T-helper 22 cell (primary cell): ENCODE measurements at places on chromosomes 12 and 14.
A peak's percentile ranks its signal among the peaks of the same experiment; 100 is the strongest.

DNA sequence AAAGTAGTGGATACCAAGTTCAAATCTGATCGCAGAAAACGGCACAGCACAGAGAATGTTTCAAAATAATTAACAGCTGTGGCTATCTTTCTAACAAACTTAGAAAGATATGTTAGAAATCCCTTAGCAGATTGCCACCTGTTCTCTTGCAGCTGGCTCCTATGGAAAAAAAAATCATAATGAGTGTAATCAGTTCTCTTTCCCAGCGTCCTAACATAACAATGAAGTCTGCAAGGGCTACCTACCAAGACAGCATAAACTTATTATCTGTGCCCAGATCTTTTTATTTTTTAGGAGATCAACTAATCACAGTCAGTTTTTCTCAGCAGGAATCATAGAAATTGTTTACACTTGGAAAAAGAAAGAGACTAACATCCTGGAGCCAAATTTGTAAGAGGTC, 358.6 kb upstream of the FOXG1 start:
- no peak for DNase-seq

- no peak for DNase-seq
These were observed 69.0 kb downstream of the DENND5B start for GRCh38 chr12:31521964-31522363.

DNA sequence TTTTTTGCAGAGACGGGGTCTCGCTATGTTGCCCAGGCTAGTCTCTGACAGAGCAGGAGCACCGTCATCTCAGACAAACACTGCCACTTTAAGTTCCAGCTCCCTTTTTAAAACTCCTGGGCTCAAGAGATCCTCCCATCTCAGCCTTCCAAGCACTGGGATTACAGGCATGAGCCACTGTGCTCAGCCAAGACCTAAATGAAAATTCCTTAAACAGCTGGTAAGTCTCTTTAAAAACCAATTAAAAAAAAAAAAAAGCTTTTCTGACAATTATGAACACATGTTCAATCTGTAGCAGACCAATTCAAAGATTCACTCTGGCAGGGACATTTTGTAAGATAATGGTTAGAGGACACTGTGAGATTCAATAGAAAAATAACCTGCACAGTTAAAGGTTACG, 77.8 kb downstream of the HECTD4 start:
- DNase-seq, result no peak

DNA sequence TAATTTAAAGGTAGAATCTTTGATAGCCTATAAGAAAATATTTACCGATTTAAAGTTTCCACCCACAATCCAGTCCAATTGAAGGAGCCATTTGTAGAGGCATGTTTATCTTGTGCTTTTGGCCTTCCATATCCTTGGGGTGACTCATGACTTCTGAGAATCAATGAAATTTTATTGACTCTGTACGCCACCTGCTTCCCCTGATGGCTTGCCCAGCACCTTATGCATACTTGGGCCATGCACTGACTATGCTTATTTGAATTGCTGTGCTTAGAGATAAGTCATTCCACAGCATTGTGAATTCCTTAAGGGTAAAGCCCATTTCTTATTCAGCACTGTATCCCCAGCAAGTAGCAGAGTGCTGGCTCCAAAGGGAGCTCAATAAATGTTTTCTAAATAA, 954.8 kb upstream of the SEL1L start:
- no peak for DNase-seq

DNA sequence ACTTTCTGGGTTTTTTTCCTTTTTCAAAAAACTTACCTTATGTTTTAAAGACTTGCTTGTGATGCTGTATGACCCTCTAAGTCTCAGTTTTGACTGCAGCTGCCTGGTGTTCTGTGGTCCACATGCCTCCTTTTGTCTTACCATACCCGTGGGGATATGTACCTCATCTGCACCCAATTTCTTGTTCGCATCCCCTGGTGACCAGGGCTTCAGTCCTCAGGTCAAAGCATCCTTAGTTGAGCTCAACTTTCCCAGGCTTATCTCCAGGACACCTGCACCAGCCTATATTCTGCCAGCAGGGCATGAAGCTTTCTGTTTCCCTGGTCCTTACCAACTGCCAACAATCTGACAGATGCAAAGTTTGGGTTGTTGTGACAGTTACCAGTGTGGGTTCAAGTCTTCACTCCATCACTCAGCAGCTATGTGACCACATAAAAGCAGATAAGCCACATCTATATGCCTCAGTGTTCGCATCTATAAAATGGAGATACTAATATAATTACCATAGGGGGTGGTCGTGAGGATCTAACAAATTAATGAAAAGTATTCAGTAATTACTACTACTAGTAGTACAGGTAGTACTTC, 94.0 kb downstream of the NTF3 start:
- DNase-seq, result no peak

- DNase-seq, result no peak
These were observed 181.5 kb downstream of the VRK1 start for GRCh38 chr14:96978525-96979272.

DNA sequence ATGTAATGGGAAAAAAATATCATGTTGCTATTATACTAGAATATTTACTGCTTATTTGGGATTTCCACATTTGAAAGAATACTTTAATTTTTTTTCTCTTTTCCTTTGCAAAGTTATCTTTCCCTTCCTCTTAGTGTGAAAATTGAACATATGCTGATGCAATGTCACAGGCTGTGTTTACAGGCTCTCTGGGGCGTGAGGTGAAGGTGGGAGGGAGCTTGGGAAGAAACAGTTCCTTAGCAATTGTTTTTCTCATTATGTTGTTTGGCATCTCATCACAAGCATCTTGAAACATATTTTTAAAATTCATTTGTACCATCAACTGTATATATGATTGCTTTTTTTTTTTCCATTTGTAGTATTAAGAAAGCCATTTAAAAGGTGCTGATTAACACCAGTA, 47.9 kb upstream of the NAV3 start:
- DNase-seq, result no peak

- no peak for DNase-seq
These were observed 281.1 kb upstream of the NAV3 start for GRCh38 chr12:77549383-77550128.

GRCh38 chr12:13981296-13981962, at the start of gene GRIN2B:
GRIN2B (minus strand) TSS chr12:13981602; CDS start chr12:13866208, 115,394 bp downstream.
- no peak for DNase-seq

- no peak for DNase-seq
These were observed 13.7 kb downstream of the COA8 start for GRCh38 chr14:103576371-103577024.

DNA sequence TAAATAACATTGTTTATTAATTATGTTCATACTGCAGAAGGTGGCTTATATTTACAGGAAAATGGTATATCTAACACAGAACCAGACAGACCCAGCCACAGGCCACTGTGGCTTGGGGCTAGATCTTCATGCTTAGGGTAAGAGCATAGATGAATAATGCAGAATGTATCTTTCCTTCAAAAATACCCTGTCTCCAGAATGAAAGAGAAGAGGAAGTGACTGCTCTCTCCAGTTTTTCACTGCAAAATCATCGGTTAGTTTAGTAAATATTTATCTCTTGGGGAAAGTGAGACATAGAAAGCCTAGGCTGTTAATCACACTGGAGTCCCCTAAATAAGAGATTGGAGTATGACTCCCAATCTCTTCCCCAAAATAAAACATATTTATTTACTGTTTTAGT, 453.7 kb downstream of the NAV3 start:
- DNase-seq, result no peak

- no peak for DNase-seq
These were observed 38.9 kb downstream of the RASSF8 start for GRCh38 chr12:25997201-25997963.

DNA sequence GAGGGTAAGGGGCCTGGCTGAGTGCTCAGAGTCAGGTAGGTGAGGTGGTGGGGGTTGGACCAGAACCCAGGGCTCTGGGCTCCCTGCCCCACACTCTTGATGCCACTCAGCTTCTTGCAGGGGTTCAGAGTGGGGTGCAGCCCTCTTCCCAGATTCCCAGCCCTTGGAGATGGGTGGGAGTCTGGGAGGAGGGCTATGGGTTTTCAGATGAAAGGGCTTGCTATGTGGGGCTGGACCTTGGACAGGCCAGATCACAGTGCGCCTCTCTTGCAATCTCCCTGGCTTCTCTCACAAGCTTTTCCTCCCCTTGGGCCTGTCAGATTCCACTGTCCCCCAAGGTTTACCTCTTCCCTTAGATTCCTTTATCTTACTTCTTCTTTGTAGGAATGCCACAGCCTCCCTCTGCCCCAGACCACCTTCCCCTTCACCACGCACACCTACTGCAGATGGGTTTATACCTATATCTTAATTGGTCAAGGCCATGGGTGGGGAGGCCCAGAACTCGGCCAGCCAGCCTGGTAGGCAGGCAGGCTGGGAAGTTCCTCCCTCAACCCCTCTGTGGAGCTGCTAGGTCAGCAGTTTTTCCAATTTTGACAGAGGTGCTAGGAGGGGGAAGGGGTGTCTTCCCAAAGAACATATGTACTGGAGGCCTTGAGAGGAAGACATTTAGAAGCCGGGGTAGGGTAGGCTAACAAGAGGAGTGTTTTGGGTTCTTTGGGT, 1.4 kb downstream of the NYNRIN start:
- DNase-seq, result no peak

DNA sequence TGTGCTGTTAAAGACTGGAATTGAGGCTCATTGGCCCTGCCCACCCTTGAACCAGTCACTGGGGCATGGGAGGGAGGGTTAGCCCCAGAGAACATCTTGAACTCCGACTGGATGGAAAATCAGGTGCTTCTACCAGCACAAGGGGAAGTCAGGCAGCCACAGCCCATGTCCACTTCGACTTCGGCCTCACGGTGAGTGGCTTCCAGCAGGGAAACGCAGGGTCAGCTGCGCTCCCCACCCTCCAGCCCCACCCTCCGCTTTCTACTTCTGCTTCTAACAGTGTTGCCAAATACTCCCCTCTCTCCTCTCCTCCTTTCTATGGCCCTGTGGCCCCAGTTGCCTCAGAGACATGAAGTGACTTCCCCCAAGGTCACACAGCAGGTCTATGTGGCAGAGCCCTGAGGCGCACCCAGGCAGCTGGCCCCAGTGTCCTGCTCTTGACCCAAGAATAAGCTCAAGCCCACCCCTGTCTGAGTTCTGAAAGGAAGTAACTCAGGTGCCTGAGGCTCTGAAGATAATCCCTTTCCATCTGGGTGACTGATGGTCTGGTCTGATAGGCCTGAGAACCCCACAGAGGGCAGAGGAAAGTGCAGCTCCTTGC, 11.9 kb upstream of the SH2B3 start:
- no peak for DNase-seq

- no peak for DNase-seq
These were observed 6.0 kb downstream of the GAPDH start for GRCh38 chr12:6540181-6540877.

- no peak for DNase-seq
These were observed 42.1 kb downstream of the DCAF4 start for GRCh38 chr14:72968316-72968715.

GRCh38 chr12:112233242-112233641, 107.9 kb downstream of the TRAFD1 start:
- DNase-seq, result no peak

DNA sequence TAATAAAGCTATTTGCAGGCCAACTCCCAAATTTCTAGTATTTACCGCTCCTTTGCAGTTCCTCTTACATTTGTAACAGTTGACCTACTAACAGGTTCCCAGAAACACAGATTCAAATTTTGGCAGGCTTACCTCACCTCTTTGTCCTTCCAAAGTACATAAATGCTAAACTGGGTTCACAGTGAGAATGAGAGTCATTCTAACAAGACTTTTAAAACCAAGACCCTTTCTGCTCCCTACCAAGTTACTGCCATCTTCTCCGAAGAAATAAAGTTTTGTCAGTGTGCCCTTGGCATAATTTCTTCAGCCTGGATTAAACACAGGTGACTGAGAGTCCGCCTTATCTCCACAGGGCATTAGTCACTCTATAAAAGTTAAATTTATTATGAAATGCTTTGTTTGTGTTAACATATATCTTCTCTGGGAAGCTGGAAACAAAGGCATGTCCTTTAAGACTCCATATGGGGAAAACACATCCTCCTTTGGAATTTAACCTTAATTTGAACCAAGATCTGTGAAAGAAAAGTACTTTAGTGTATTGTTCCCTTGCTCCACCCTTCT, 28.2 kb downstream of the FOXA1 start:
- no peak for DNase-seq

- DNase-seq, result no peak
These were observed 82.2 kb downstream of the ADCK1 start for GRCh38 chr14:77882098-77882497.

- no peak for DNase-seq
These were observed 2.3 kb downstream of the ARF3 start for GRCh38 chr12:48954841-48955501.

- DNase-seq, result peak; percentile 67
These were observed 643 bp downstream of the ZFC3H1 start for GRCh38 chr12:71662849-71663560.

DNA sequence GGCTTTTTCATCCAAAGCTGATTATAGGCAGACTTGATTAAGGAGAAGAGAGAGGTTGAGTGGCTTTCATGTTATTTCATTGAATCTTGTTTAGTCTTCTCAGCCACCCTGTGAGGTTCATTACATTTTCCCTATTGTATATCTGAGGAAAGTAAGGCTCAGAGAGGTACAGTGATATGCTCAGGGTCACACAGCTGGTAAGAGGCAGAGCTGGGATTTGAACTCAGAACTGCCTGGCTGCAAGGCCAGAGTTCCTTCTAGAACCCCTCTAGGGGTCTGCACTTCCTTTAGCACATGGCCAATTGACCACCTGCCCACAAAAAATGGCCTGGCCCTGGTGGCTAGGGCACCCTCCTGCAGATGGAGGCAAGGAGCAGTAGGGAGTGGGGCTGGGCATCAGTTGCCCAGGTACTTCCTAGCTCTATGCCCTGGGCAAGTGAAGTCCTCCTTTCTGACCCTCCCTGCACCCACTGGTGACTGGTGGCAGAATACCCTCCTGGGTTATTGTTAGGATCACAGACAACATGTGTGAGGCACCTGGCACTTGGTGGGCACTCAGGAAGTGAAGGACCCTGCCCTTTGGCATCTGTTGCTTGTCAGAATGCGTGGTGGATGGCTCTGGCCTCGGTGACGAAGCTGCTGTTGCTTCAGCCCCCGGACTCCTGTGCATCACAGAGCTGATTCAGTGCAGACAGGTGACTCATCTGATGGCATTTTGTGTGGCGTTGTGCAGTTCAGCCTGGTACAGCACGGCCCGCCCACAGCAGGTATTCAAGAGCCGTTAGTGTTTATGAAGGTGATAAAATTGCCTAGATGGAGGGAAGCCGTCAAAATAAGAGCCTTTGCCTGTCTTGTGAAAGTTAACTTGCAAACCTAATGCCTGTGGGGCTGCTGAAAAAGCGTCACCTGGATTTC, 115.8 kb downstream of the SLC25A47 start:
- DNase-seq, result no peak

DNA sequence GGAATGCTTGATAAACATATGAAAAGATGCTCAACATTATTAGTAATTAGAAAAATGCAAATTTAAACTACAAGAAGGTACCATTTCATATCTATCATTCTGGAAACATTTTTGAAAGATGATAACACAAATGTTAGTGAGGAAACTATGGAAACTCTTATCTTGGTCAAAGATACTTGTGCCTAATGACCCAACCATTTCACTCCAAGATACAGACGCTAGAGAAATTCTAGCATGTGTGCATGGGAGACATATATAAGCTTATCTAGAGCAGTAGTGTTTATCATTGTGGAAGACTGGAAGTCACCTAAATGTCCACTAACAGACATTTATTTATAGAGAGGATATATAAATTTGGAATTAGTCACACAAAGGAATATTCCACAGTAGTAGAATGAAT, 143.1 kb upstream of the HMGA2 start:
- DNase-seq, result no peak

GRCh38 chr14:22070119-22070982, 396.7 kb upstream of the OR4E1 start:
- peak; percentile 23 for DNase-seq
